Left hindlimb (tissue), 1 donor: ENCODE measurements at places on chromosomes 11 and 22.

GRCh38 chr11:74257959-74258553, 53.4 kb downstream of the P4HA3 start:
- peak; percentile 78 for DNase-seq

DNA sequence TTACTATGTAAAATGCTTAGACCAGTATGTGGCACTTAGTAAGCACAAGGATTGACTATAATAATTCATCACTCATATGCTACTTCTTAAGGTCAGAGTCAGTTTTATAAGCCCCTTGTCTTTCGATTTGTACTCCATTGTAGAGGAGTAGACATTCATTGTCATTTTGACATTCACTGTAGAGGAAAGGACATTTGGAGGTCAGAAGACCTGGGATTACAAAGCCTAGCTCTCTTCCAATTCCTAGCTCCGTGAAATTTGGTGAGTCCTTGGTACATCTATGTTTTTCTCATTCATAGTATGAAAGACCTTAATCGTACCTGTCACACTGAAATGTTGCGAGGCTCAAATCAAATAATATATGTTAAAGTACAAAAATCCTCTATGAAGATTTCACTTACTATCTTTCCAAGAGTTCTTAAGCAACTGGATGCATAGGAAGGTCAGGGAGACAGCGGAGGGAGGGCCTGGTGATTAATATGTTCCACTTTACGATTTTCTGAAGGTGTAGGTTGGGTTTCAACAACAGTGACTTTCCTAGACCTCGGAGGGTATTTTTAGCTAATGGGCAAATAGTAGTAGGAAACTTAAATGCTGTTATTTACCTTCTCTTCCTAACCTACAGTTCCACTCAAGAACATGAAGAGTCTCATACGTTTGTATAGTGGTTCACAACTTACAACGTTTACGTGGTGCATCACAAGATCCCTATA, 1.4 kb upstream of the EMSY start:
- no peak for DNase-seq

GRCh38 chr11:119726585-119727522, 2.1 kb downstream of the NECTIN1 start:
- DNase-seq = no peak

DNA sequence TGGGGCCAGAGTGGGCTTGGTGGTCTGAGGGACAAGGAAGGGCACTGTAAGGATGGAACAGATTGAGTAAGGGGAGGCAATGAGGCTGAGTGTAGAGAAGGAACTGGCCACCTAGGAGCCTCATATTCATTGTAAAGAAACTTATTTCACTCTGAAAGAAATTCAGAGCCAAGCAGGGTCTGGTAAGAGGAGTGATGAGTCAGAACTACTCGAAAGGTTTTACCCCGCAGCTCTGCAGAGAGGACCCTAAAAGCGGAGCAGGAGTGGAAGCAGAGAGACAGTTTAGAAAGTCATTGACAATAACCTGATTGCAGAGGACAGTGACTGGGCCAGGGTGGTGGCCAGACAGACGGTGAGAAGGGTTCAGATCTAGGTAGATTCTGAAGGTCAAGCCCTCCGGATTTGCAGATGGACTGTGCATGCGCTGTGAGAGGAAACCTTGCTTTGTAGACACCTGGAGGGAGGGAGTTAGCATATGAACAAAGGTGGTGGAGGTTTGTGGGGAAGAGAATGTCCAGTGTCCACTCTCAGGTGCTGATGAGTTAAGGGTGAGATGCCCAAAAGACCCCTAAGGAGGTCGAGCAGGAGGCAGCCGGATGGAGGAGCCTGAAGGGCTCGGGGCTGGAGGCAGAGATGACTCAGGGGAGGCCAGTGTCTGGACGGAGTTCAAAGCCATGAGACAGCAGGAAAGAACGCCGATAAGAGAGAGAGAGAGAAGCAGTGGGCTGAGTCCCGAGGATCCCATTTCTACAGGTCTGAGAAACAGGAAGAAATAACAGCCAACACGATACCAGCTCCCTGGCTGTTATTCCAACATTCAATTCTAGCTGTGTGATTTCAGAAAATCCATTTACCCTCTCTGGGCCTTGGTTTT, 546.0 kb downstream of the BRD1 start:
- DNase-seq = no peak

DNA sequence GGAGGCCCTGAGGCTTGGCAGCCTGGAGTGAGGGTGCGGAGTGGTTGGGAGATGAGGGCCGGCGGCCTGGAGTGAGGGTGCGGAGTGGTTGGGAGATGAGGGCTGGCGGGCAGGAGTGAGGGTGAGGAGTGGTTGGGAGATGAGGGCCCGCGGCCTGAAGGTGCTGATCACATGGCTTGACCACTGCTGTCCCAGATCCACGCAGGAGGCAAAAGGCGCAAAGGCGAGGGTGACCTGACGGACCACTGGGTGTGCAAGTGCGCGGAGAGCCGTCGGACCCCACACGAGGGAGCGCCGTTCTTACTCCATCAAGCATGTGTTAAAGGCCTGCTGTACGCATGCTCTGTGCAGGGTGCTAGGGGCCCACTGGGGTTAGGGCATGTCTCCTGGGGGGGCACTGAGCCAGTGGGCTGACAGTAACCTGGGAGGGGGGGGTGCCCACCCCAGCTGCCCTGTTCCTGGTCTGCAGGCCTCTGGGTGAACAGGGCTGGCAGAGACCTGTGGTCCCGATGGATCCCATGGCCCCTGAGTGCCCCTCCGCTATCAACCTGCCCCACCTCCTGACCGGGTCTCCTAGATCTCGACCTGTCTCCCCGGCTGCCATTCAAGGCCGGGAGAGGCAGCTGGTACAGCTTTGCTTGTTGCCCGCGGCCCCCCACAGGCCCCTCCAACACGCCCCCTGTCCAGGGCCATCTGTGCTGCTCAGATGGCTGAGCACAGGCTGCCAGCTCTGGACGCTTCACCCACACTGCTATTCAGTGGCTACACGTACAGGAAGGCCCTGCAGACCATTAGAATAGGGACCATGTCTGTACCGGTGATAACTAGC, 21.1 kb downstream of the MRGPRD start:
- peak; percentile 49 for DNase-seq

GRCh38 chr11:70111269-70112016, 33.3 kb downstream of the ANO1 start:
- peak; percentile 84 for DNase-seq

GRCh38 chr22:18111759-18112330, 1.2 kb downstream of the TUBA8 start:
- DNase-seq = no peak

DNA sequence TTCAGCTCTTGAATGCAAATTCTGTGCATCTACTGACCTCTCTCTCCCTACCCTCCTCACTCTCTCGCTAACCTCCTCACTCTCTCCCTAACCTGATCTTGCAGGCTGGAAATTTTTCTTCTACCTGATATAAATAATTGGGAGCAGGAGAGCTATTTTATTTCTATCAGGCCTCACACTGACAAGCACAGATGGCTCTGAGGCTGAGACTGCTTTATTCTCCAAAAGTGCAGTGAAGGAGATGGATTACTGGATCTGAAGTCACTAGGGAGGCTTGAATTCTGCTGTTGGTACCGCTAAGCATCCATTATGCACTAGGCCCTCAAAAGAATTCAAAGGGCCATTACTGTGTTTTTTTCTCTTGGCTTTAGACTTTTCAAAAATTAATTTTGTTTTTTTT, 19.4 kb upstream of the LDHA start:
- DNase-seq = no peak

- peak; percentile 79 for DNase-seq
Observed at GRCh38 chr22:26679003-26679629, 21.7 kb downstream of the MIAT start.

GRCh38 chr22:46229701-46230100, 20.4 kb downstream of the CDPF1 start:
- DNase-seq = no peak

DNA sequence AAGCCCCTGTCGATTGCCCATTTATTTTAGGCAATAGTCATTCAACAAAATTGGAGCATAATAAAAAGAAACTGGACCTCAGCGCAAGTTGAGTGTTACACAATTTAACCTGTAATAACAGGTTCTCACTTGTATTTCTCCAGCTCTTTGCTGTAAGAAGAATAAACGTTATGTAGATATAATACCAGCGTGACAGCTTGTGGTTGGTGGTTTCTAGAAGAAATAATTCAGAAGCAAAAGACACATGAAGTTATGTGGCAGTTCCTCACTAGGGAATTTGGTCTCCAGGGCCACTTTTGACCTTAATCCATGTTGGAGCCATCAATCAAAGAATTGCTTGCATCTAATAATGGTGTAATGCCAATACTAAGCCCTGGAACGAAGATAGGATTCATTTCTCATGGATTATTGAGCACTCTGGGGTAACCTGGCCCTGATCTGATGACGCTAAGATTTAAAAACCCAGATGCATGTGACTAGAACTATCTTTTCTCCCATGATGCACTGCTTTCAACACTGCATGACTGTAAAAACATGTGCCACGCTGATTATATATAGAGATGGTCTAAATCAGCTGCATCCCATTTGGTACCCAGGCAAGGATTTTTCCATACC, 129.7 kb upstream of the LDLRAD3 start:
- DNase-seq = no peak

GRCh38 chr11:116326146-116326545, 446.6 kb downstream of the BUD13 start:
- no peak for DNase-seq

DNA sequence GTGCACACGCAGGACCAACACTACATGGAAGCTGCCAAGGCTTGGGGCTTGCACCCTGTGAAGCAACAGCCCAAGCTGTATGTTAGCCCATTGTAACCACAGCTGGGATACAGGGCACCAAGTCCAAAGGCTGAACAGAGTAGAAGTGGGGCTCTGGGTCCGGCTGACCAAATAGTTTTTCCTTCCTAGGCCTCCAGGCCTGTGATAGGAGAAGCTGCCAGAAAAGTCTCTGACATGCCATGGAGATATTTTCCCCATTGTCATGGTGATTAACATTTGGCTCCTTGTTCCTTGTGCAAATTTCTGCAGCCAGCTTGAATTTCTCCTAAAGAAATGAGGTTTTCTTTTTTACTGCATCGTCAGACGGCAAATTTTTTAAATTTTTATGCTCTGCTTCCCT, 941.2 kb downstream of the FAM181B start:
- DNase-seq = no peak

DNA sequence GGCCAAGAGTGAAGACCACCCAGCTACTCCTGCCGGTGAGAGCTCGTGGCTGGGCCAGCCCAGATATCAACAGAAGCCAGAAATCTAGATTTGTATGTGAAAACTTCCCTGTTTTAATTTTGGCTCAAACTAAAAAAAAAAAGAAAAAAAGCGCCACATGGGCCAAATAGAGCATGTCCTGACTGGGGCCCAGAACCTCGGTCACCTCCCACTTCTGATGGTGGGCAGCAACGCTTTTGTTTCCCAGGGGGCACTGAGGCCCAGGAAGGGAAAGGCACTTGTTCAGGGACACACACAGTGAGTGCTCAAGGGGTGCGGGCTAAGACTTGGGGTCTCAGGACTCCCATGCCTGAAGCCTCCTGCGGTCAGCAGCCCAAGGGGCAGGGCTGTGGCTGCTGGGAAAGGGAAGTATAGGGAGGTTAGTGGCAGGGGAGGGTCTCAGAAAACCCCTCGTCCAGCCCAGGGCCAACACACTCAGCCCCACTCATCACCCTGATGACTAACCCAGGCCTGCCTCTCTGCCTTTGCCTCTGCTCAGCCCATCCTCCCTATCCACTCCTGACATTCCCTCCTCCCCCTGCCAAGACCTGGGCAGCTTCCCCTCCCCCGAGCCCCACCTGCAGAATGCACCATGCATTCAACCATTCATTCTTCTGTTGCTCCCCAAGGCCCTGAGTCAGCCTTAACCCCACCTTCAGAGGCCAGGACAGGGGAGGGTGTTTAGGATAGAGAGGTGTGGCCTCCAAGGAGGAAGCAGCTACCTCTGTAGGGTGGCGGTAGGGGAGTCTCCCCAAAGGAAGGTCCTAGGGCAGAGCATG, 30.0 kb upstream of the TCF20 start:
- DNase-seq = no peak

DNA sequence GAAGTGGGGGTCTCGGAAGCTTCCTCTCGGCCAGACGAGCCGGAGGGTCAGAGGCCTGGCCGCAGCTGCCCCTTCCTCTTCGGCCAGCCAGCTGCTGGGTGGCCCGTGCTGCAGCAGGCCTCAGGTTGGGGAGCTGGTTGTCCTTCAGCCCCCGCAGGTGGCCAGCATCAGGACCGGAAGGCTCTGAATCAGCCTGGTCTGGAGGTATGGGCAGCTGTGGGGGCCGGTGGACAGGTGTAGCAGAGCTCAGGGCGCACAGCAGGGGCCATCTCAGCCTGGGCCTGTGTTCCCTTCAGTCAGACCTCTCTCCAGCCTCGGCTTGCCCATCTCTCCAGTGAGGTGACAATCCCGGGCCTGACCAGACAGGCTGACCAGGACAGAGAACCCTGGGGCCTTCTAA, 13.9 kb upstream of the TBX1 start:
- DNase-seq = no peak

DNA sequence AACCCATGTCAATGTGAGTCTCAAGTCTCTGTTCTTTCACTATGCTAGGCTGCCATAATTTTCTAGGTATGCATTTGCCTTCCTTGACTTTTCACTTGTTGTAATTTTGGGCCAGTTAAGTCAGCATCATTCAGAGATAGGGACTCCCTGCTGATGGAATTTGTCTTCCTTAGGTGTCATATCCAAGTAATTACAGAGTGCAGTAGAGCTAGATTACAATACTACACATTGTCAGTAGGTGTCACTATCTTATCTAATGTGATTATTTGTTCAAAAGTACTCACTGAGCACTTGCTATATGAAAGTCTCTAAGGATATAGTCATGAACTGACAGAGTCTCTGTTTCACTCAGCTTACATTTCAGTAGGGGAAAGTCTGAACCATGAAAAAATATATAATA, 25.0 kb upstream of the SYN3 start:
- no peak for DNase-seq
